ENCODE measurements at places on chromosomes 7 and 10. TPM values are rescaled to one million over a fixed set of nuclear protein-coding genes. Genes with fewer than 3 reads are reported as not detected.

Gene RHOBTB1
- 16.0 TPM for total RNA-seq

Gene LRRC18
- total RNA-seq = not detected

DNA sequence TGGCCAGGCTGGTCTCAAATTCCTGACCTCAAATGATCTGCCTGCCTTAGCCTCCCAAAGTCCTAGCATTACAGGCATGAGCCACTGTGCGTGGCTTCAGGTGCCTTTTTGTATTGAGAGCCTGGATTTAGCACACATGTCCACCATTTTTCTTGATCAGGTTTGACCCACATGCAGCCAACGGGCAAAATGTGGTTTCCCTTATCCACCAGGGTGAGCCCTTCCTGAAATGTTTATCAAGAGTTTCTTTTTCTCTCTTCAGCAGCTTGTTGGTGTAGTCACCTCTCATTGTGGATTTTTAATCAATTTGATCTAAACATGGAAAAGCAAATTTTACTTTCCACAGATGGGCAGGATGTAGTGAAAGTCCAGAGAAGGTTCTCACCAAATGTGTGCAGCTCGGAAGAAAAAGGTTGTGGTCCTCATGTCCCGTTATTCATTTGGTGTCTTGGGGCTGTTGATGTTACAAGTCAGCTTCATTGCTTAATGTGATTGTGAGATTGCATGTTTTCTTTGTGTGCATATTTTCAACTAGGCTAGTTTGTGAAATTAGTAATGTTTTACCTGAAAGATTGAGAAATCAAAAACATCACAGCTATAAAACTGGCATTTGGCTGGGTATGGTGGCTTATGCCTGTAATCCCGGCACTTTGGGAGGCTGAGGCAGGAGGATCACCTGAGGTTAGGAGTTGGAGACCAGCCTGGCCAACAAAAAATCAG, 28.9 kb downstream of the GUSB start:
- no peak for DNase-seq

GRCh38 chr7:69825113-69825972, 227.1 kb downstream of the AUTS2 start:
- no peak for DNase-seq

DNA sequence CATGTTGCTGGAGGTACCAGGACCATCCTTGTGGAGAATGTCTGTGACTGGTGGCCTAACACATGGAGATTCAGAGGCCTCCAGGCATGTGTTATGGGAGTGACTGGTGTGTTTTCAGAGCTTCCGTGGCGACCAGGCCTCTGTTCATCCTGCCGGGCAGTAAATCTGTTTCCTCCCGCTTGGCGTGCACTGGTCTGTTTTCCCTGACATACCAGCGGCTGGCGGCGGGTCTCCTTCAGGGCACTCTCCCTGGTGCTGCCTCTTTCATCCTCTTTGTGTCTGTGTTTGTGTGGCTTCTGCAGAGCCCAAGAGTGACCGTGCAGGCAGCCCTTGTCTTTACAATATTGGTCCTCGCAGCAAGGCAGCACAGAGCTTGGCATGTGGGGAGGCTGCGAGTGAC, 385.1 kb upstream of the MKI67 start:
- DNase-seq = no peak

GRCh38 chr7:128447941-128448564, 7.6 kb upstream of the HILPDA start:
- DNase-seq = no peak

GRCh38 chr10:35911954-35912353, 269.9 kb upstream of the FZD8 start:
- DNase-seq = no peak

GRCh38 chr10:73506491-73506890, 10.7 kb upstream of the PPP3CB start:
- DNase-seq = no peak

All from osteocyte (in vitro differentiated cells).